Left renal pelvis (tissue), 4 donors: ENCODE measurements at places on chromosomes 13 and 19.

DNA sequence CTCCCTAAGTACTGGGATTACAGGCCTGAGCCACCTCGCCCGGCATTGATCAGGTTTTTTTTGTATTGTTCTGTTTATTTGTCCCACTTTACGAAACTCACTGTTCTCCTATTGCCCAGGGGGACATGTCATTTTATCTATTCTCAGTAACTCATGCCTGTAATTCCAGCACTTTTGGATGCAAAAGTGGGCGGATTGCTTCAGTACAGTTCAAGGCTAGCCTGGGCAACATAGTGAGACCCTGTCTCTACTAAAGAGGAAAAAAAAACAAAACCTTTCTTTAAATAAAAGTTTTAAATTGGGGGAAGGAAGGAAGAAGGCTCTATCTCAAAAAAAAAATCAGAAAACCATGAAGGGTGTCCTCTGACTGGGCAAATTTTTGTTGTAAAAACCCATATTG lies 2.7 kb upstream of the MPV17L2 start:
- DNase-seq = no peak

- DNase-seq = no peak
Measured at GRCh38 chr19:3080286-3080685, 13.9 kb upstream of the GNA11 start.

- DNase-seq = no peak
Measured at GRCh38 chr19:4567584-4568071, 8.1 kb upstream of the SEMA6B start.

DNA sequence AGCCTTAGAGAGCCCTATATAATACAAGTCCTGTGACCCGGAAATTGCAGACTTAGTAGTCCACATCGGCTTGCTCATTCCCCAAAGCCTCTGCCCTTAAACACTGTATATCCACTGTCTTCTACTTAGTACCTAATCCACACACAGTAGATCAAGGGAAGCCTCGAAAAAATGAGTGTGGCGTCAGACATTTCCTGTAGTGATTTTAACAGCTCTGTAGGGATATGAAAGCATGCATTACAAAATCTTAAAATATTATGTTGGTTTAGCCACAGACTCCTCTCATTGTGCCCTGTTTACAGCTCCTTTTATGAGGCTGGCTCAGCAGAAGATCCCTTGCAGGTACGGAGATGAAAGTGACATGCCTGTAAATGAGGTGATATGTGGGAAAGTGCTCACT lies 416.3 kb downstream of the LIG4 start:
- no peak for DNase-seq

DNA sequence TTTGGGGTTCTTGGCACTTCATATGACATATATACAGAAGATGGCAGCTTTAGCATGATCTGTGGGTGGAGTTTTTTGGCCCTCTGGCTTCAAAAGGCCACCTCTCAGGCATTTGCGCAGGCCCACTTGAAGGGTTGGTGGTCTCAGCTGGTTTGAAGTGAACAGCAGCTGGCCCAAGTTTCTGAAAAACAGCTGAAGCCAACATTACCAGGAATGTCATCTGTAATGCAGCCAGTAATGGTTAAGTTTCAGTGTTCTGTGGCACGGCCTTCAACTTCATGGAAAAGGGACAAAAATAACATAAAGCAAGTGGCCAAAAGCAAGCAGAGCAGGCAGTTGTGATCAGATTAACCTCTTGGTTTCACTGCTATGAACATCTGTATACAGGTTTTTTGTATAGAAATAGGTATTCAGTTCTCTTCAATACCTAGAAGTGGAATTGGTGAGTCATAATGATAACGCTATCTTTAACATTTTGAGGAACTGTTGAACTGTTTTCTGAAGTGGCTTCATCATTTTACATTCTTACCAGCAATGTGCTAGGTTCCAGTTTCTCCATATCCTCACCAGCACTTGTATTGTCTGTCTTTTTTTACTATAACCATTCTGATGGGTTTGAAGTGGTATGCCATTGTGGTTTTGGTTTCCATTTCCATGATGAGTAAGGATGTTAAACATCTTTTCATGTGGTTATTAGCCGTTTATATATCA lies 245.4 kb downstream of the SHISA2 start:
- no peak for DNase-seq

- no peak for DNase-seq
Measured at GRCh38 chr19:5800361-5801270, 4.3 kb upstream of the NRTN start.

- DNase-seq = no peak
Measured at GRCh38 chr13:34591900-34592529, 350.1 kb upstream of the NBEA start.

GRCh38 chr13:33284916-33285315 lies 639 bp downstream of the STARD13 start:
- DNase-seq = no peak
